B cell (primary cell): ENCODE measurements at places on chromosomes 2 and 18. TPM values are rescaled to one million over a fixed set of nuclear protein-coding genes. Genes with fewer than 3 reads are reported as not detected.

- DNase-seq, result no peak
These were observed 42.2 kb downstream of the SLC8A1 start for GRCh38 chr2:40409734-40410133.

DNA sequence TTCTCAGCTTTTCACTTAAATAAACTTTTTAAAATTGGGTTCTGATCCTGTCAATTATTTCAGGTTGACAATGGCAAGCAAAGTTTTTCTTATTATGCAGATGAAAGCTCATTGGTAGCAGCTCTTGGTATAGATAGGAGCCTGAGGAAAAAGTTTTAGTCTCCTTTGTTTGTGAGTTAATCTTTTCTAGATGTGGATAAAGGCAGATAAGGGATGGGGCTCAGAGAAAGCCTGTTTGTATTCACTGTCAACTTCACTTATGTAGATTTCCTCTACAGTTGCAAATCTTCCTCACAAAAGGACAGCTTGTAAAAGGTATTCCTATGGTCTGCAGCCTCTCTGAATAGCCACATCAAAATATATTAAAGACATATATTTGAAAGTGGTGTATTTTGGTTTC is 224.5 kb upstream of the SPOPL start:
- DNase-seq, result no peak

DNA sequence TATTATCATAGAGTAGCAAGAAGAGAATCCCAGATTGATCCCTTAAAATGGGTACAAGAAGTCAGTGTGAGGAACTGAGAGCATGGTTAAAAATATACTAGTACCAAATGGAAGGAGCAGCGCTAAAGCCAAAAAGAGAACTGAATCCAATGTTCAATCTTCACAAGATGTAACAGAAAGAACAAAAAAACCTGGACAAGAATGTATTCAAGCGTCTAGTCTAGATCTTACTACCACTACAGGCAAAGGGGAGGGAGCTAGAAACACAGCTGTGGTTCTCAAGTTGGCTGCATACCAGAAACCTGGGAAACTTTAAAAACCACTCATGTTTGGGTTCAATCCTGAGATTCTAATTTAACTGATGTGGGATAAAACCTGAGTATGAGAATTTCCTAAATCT is 57.5 kb downstream of the PIAS2 start:
- DNase-seq, result no peak

DNA sequence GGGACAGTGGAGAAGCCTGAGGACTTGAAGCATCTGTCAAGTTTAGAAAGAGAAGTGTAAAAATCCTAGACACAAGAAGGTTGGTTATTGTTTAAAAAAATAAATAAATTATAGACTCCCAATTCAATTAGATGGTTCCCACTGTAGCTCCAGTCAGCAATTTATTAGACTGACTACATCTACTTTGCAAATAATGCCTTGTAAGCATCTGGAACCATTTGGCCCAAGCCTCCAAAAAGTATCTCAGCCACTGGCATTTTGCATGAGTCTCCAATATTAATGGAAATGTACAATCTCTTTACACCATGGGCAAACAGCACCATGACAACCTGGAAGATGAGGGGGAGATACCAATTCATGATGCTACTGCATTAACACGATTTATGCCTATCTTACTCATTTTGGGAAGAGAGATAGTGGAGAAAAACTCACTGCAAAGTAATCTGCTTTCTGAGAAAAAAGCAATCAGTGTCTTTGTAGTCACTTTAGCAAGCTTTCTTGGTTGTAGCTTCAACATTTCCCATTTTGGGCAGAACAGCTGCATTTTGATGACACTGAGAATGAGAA is 2.8 kb downstream of the NYAP2 start:
- no peak for DNase-seq

GRCh38 chr18:79397830-79398761 is 2.4 kb downstream of the NFATC1 start:
- peak; percentile 19 for DNase-seq

- DNase-seq, result no peak
These were observed 263.2 kb downstream of the TMEM182 start for GRCh38 chr2:103025056-103025455.

- no peak for DNase-seq
These were observed 138.2 kb upstream of the OTOS start for GRCh38 chr2:240278661-240279060.

DTNA gene
- not detected in 2 replicates for polyA plus RNA-seq

UGT1A10 gene
- not detected in 2 replicates for polyA plus RNA-seq
